ENCODE measurements at places on chromosomes 6 and 20. TPM values are rescaled to one million over a fixed set of nuclear protein-coding genes. Genes with fewer than 3 reads are reported as not detected.

SIRPB2 gene
- 5.5 TPM for total RNA-seq

POFUT1 gene
- total RNA-seq = 40.4 TPM

ENPP3 gene
- 6.5 TPM for total RNA-seq

GPX5 gene
- not detected for total RNA-seq

RPS18 gene
- total RNA-seq = 3,162 TPM

TNFRSF21 gene
- 25.0 TPM for total RNA-seq

TGM3 gene
- 0.70 TPM for total RNA-seq

SIRPG gene
- total RNA-seq = 0.18 TPM

MACROD2 gene
- 19.9 TPM for total RNA-seq

MAK gene
- total RNA-seq = 0.53 TPM

TSPO2 gene
- total RNA-seq = 1.5 TPM

TRERF1 gene
- total RNA-seq = 19.8 TPM

SLC2A10 gene
- total RNA-seq = 21.3 TPM

MATN4 gene
- total RNA-seq = 0.99 TPM

OR2B6 gene
- total RNA-seq = 0.23 TPM

HACE1 gene
- total RNA-seq = 27.1 TPM

DAAM2 gene
- 35.6 TPM for total RNA-seq

BEND6 gene
- 2.5 TPM for total RNA-seq

ABHD16A gene
- 56.0 TPM for total RNA-seq

ULBP2 gene
- total RNA-seq = 2.3 TPM

GABRR2 gene
- total RNA-seq = 3.9 TPM

C6orf132 gene
- total RNA-seq = 5.5 TPM

HLA-DMA gene
- 19.7 TPM for total RNA-seq

GRM1 gene
- 0.23 TPM for total RNA-seq

PTCHD4 gene
- 2.1 TPM for total RNA-seq

EDN1 gene
- total RNA-seq = 7.4 TPM

STMND1 gene
- total RNA-seq = not detected

BCL2L1 gene
- total RNA-seq = 80.6 TPM

ADAM33 gene
- 24.6 TPM for total RNA-seq

CRYBG1 gene
- total RNA-seq = 28.1 TPM

ANKRD66 gene
- not detected for total RNA-seq

Measured in metanephros (tissue), 2 donors.